ENCODE measurements at places on chromosomes 3 and 15.
A peak's percentile ranks its signal among the peaks of the same experiment; 100 is the strongest.

DNA sequence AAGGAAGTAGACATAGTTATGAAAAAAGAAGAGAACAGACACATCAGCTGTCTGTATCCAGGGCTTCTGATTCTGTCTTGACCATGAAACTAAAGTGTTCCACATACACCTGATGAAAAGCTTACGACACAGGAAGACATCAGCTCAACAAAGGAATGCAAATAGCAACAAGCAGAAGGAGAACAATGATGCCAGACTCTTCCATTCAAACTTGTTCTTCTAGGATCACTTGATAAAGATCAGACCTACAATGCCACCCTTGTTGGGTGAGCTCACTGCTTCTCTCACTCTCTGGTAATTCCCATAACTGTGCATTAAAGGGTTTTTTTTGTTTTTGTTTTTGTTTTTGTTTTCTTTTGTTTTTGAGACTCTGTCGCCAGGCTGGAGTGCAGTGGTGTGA is 49.7 kb downstream of the GATM start:
- no peak for DNase-seq

GRCh38 chr3:191329654-191330529 is at the start of gene UTS2B:
Gene UTS2B, minus strand, starts transcription at chr3:191330526. Its CDS starts 48,337 bp downstream, at chr3:191282189.
- DNase-seq, result peak; percentile 50

- no peak for DNase-seq
Measured at GRCh38 chr3:121836064-121836463, 1.1 kb downstream of the EAF2 start.

GRCh38 chr3:24338409-24339130 is 156.1 kb downstream of the THRB start:
- DNase-seq, result no peak

DNA sequence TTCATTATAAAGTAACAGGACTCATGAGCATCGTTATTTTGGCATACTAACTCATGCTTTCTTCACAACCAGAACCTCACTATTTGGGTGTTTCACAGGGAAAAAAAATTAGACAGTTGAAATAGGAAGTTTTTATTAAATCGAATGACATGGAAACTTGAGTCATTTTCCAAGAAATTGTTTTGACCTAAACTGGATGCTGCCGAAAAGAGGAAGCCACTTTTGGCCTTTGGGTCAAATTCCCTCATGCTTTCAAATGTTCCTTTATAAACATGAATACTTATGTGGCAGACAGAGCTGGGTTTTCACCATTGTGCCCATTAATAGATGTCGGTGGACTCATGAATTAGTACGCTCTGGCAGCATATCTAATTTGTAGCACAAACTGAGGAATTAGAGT is 224.9 kb downstream of the MCTP2 start:
- DNase-seq, result no peak

- no peak for DNase-seq
Measured at GRCh38 chr3:99859825-99860224, 42.2 kb downstream of the CMSS1 start.

DNA sequence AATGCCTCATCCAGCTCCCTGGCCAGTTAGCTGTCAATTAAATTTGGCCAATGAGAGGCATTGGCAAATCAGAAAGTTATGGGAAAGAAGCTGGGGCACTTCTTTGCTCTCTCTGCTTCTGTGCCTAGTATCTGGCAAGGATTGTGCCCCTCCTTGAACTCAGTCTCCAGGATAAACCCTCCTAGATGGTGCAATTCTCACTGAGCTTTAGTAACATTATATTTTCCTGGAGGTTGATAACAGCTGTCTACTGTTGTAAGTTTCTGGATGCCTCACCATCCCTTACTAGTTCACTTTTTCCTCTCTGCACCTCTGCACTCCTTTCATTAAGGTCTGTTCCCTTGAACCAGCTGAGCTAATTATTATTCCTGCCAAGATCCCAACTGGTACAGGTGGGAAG is 329.5 kb downstream of the MFSD1 start:
- no peak for DNase-seq

DNA sequence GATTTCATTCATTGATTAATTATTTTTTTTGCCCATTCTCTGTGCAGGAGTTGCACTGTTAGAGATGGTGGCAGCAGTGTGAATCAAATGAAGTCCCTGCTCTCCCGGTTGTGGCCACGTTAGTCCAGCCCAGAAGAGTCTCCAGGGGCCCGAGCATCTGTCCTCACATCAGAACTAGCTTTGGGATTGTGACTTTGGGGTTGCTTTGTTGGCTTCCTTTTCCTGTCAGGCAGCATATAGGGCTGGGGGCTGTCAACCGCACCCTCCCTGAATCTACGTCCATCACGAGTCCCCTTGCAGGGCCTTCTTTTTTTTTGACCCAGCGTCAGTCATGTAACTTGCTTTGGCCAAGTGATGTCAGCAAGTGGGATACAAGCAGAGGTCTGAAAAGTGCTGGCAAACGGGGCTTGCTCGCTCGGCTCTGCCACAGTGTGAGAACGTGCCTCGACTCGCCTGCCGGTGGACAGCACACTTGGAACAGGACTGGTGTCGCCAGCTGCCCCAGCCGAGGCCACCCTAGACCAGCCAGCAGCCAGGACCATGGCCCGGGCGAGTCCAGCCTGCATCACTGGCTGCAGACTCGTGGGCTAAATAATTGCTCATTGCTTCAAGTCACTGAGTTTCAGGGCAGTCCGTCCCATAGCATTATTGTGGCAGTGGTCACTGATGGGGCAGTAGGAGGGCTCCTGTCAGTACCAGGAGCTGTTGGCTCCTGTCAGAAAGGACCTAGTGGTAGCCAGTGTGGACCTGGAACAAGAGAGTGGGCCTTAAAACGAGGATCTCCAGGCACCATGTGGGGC is 151.6 kb upstream of the MEF2A start:
- DNase-seq, result no peak

DNA sequence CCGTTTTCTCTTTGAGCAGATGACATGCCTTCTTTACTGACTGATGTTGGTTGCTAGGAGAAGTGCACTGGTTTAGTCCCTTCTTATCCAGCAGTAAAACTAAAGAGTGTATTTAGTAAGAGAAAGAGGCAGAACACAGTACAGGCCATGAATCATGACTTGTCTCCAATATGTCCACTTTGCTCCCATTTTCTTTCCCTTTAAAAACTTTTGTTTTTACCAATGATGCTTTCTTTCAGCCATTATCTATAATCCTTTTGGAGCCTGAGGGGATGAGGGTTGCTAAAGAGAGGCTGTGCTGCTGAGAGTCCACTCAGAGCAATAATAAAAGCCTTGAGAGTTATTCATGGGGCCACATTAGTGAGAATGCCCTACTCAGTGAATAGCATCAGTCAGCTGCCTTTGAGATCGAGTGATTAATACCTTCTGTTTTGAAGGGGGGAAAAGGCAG is 12.2 kb downstream of the ROBO2 start:
- DNase-seq, result no peak

DNA sequence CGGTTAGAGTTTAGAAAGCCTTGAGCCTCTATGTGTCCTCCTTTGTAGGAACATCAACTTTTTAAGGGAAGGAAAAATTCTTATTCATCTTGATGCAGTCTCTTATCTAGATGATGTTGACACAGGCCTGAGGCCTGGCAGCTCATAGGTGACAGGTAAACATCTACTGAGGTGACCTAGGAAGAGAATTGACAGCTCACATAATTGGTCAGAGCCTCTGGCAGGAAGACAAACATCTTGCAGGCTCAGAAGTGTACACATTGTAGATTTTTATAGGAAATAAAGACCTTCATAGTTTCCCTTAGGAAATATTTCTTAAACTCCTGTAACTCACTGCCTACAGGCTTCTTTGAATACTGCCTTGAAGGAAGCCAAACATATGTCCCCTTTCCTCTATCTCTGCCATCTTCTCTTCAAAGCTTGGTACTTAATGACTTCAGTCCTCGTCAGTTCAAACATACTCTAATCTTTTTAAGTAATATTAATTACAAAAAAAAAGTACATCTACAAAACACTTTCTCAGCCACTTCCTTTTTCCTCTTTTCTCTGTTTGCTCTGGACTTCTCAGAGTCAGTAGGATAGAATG is 341.3 kb downstream of the TBL1XR1 start:
- DNase-seq, result no peak

DNA sequence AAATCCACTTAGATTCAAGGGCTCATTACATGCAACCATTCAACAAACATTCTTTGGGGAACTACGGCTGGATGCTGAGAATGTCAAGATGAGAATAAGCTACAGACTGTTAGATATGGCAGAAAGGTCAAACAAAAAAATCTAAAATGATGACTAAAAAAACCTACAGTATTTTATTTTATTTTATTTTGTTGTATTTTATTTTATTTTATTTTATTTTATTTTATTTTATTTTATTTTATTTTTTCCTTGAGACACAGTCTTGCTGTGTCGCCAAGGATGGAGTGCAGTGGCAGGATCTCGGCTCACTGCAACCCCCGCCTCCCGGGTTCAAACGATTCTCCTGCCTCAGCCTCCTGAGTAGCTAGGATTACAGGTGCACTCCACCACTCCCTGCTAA is 46.2 kb downstream of the WDR72 start:
- DNase-seq, result no peak

DNA sequence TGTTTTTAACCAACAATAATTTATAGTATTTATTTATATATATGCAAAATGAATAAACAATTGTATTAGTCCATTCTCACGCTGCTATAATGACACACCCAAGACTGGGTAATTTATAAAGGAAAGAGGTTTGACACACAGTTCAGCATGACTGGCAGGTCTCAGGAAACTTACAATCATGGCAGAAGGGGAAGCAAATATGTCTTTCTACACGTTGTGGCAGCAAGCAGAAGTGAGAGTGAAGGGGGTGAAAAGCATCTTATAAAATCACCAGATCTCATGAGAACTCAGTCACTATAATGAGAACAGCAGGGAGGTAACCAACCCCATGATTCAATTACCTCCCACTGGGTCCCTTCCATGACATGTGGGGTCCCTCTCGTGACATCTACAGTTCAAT is 162.8 kb upstream of the SLITRK3 start:
- DNase-seq, result no peak

GRCh38 chr15:99957642-99958013 is 224.4 kb upstream of the LYSMD4 start:
- no peak for DNase-seq

- no peak for DNase-seq
Measured at GRCh38 chr3:127655641-127656040, 17.1 kb upstream of the ABTB1 start.

- peak; percentile 79 for DNase-seq
Measured at GRCh38 chr15:62572797-62573196, 407.7 kb upstream of the C2CD4B start.

GRCh38 chr3:181771120-181771519 is 59.4 kb downstream of the SOX2 start:
- DNase-seq, result no peak

DNA sequence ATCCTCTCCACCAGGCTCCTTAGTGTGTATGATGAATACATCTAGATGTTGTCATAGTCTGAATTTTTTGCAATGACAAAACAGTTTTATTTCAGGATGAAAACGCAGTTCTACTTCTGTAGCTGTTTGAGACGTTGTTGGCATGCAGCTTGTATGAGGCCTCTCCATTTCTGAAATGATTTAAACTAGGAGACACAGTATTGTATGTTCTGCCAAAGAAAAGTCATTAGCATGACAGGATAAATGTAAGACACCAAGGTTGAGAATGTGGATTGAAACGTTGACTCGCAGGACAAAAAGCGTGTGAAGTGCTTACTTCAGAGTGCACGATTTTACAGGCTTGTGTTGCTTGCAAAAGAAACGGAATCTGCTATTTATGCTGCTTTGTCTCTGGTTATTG is 35.3 kb downstream of the ABHD17C start:
- no peak for DNase-seq

- DNase-seq, result no peak
Measured at GRCh38 chr3:58188173-58188564, 22.6 kb downstream of the DNASE1L3 start.

DNA sequence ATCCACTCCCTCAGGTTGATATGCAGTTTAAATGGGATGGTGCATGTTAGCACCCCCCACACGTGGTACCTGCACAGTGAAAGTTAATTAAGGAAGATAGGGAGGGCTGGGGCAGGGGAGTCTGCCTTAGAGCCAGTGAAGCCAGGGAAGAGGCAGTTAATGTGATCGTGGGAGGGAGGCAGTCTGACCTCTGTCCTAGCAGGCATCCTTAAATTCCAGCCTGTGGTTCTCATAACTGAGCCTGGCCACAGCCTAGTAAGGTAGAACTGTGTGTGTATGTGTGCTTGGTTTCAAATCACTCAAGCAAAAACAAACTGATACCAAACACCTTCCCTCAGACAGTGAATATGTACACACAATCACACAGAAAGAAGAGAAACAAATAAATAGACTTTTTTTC is 319.1 kb upstream of the TLE3 start:
- no peak for DNase-seq

DNA sequence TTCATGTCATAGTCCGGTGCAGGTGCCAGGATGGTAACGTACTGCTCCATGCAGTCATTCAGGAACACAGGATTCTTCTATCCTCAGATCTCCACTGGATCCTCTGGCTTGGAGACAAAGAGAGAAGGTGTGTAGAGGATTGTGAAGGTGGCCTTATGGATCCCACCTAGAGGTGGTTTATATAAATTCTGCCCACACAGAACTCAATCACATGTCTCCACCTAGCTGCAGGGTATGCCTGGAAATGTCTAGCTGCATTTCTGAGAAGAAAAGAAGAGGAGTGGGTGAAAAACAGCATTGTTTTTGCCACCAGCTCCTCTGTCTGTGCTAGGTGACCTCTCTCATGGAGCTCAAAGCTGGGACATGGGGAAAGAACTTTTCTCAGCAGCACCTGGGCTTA is 478.7 kb downstream of the PDCD6IP start:
- no peak for DNase-seq

DNA sequence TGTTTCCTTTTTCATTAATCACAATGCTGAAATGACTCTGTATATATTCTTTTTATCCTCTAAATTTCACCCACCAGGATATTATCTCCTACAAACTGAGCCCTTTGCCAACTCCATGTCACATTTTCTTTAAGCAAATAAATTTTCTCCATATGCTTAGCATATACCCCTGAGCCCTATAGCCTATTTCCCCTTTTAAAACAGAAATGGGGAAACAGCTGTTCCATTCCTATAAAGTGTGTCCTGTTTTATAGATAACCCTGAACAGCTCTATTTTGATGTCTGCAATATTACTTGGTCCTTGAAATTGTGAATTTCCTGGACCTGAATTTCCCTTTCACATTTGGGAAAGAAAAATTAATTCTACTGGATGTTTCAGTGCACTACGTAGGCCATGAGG is 15.6 kb upstream of the FILIP1L start:
- no peak for DNase-seq

DNA sequence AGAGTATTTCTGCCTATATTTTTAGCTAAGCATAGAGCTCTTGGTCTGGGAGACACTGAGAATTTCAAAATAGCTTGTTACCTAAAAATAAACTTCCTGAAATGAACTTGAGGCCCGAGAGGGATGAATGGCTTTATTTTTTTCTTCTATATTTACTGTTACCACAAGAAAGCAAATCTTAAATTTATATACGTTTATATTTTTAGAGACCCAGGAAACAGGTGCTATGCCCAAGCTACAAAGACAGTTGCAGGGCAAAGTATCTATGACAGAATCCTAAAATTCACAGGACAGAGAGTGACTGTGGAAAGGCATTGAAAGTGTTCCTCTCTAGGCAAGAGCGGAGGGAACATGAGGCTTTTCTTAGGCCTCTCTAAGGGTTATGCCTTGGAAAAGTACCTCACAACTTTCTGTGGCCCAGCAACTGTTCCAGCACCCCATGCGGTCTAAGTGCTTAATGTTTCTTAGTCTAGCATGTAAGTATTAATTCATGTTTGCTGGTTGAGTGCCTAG is 36.5 kb downstream of the TGFBR2 start:
- no peak for DNase-seq

GRCh38 chr3:11914041-11914440 is 67.4 kb upstream of the TAMM41 start:
- DNase-seq, result peak; percentile 10

Measured in H9 (cell line).